ENCODE measurements at places on chromosomes 4 and X.

DNA sequence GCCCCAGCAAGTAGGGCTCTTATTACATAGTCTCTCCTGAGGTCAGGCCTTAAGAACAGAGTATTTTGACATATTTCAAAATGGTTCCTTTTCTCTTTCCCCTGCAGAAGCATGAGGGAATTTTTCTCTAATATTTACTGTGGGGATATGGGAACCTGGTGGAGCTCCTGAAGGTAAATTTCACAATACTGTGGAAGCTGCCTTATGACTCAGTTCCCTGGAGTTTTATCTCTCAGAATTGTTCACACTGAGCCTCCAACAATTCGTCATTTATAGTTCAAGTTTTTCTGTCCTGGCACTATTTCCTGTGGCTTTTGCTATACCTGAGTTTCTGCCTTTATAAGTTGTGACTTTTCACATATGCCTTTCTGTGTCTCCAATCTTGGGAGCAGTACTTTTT is 607.2 kb upstream of the NDST4 start:
- no peak for DNase-seq

GRCh38 chr4:37595875-37596680 is 90.1 kb downstream of the RELL1 start:
- no peak for DNase-seq

- no peak for DNase-seq
These were observed 951.5 kb upstream of the POU3F4 start for GRCh38 chrX:82556588-82556987.

DNA sequence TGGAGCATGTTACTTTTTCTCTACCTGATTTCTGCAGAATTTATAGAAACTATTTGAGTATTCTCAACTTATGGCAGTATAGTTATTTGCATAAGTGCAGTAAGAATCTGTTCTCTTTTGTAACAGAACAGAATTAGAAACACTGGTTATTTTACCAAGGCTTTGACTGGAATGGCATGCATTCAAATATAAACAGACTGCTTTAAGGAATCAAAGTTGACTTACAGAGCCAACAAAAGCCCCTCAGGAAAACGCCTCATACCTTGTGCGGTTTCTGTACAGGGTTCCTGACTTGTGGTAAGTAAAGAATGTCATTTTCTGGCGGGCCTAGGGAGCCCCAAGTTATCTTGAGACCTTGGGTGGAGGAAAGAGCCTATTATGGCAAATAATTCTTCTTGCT is 97.1 kb downstream of the GPR143 start:
- DNase-seq: no peak

GRCh38 chr4:91243132-91243531 is 1060.6 kb upstream of the GRID2 start:
- DNase-seq: no peak

- no peak for DNase-seq
These were observed 11.8 kb downstream of the PAPSS1 start for GRCh38 chr4:107708225-107708624.

- DNase-seq: no peak
These were observed 15.0 kb downstream of the SCARB2 start for GRCh38 chr4:76198411-76199237.

GRCh38 chrX:16662402-16662801 is 12.4 kb downstream of the S100G start:
- DNase-seq: no peak

DNA sequence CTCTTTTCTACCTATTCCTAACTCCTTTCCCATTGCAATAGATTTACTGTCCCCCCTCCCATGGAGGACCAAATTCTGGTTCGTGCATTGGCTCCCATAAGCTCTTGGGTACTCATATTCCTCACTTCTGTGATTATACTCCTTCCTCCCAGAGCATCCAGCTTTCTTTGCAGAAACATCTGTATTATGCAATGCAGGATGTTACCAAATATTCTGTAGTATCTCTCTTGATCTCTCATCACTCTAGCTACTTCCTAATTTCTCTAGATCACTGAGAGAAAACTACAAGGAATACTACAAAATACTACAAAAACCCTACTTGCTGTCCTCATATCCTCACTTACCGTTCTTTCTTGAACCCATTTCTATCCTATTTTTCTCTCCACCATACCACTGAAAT is 395.9 kb upstream of the HS3ST1 start:
- DNase-seq: no peak

GRCh38 chr4:144310535-144310934 is 170.0 kb upstream of the GYPA start:
- no peak for DNase-seq

DNA sequence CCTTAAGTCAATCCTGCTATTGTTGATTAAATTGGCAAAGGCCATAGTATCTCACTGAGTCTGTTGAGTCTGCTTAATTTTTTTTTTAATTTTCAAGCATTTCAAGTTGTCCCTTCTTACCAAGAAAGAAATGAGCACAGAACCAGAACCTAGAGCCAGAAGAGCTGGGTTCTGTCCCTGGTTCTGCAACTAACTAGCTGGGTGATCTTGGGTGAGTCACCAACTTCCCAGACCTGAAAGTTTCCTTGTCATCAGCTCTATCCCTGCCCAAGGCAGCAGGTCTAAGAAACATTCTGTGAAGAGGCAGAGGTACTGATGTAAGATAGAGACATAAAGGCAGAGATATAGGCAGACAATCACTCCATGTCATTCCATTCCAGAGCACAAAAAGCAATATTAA is 17.3 kb downstream of the TEC start:
- DNase-seq: no peak

DNA sequence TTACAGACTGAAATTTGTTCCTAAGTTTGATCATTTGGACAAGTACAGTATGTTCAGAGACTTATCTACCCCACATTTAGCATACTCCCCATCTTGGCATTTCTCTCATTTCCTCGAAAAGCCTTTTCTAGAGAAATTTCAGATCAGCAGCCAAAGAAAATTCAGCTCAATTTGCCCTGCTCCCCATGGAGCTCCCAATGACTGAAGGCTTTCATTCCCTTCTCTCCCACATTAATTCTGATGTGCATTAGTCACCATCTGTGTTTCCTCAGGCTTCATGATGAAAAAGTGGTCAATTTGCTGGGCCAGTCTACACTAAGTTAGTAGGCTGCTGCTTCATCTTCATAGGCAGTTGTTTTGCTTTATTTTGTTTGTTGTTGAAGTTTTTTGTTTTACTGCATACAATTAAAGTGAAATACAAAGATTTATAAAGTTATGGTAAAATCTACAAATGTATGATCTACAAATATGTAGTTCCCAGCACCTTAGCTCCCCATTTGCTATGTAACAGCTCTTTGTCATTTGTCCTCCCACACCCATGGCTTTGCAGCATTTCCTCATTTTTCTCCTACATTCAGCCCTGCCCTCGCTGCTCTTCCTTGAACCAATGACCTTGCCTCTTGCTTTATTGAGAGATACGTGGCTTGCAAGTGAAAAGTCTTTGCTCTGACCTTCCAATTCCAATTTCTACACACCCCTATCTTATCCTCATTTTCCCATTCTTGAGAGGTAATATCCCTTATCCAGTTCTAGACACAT is 193.9 kb downstream of the ANAPC10 start:
- DNase-seq: no peak

DNA sequence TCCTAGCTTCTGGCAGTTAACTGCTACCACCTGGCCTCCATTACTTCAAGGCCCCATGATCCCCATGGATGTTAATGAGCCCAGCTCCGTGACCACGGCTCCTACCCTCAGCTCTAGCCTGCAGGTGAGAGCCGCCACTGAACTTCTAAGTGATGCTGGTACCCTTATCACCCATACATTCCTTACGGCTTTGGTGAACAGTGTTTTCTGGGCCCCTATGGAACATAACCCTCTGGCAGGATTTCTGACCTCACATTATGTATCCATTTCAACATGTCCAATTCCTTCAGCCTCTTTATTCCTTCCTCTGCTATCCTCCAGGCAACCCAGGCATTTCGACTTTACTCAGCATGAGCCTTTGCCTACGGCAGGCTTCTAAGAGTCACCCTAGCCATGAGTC is 24.6 kb downstream of the PAGE4 start:
- DNase-seq: no peak

DNA sequence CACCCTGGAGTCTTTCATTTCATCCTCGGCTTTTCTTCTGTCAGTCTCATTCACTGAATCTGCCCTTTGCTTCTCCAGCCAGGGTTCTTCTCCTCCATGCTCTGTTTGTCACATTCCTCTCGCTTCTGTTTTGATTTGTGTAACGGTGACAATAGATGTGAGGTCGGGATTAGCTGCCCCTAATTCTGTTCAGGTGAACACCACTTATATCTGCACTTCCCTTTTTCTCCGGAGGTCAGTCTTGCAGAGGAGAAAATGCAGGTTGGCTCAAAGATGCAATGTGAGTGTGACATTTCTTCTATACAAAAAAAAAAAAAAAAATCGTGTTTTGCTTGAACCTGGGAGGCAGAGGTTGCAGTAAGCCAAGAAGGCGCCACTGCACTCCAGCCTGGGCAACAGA is 262.9 kb downstream of the ASMT start:
- DNase-seq: no peak

Measured in GOT3 (cell line).